HL-60 (cell line): ENCODE measurements at places on chromosomes 2 and 18.

DNA sequence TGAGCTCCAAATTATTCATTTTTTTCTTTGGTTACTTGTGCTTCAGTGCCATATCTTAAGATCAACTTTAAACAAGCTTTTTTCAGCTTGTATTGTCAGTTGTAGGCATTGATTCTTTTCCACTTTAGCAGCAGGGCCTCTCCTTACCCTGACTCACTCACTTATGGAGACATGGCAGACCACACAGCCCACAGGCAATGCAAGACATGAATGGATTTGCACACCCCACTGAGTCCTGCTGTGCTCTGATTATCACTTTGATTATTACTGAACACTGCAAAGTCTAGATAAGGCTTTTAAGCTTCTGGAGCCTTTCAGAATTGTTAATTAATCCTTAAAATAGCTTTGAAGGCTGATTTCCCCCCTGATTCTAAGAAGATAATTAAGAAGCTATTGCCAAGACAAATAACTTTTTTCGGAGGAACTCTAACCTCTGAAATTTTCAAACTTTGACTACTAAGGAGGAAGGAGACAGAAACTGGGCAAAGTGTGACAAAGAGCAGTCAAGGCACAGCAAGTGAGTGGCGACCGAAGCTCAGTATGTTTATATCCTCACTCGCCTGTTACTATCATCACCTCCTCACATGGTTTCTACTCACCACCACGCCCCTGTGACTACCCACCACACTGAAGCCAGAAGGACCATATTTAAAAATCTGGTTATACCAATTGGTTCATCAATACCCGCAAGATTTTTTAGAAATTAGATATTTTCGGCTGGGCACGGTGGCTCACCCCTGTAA, 43.3 kb downstream of the CACNB4 start:
- DNase-seq = no peak

DNA sequence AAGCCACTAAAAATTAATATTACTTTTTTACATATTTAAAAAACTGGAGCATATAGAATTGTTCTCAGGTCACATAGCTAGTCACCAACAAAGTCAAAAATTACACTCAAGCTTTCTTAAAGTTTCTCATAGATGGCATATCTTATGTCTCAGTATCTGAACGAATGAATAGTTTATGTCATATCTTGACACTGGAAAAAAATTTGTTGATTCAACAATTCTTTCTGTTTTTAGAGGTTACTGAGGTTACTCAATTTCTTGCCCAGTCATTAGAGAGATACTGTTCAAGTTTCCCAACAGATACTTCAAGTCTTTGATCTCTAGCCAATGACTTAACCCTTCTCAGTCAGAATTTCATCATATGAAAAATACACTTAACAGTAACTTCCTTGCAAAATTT, 113.1 kb upstream of the XIRP2 start:
- no peak for DNase-seq

DNA sequence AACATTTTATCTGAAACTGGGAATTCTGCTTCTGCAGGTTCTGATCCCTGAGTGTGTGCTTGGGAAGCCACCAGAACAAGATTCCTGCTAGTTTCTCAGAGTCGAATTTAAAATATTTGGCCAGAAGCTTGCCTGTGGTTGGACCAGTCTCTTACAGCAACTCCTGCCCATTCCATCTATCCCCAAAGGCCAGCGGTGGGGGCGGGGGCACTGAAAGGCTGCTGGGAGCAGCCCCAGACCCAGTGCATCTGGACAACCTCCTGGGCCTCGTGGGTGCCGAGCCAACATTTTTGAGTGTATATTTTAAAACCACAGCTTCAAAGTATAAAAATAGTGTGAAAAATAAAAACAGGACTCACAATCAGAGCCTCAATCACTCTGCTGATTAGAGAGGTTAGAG, 38.6 kb upstream of the ZFP36L2 start:
- DNase-seq = no peak

GRCh38 chr2:233312874-233313273, 5.3 kb downstream of the SAG start:
- no peak for DNase-seq

- no peak for DNase-seq
Measured at GRCh38 chr2:151849413-151850010, 21.3 kb upstream of the ARL5A start.

GRCh38 chr2:169247211-169247610, 115.1 kb downstream of the LRP2 start:
- DNase-seq = no peak

DNA sequence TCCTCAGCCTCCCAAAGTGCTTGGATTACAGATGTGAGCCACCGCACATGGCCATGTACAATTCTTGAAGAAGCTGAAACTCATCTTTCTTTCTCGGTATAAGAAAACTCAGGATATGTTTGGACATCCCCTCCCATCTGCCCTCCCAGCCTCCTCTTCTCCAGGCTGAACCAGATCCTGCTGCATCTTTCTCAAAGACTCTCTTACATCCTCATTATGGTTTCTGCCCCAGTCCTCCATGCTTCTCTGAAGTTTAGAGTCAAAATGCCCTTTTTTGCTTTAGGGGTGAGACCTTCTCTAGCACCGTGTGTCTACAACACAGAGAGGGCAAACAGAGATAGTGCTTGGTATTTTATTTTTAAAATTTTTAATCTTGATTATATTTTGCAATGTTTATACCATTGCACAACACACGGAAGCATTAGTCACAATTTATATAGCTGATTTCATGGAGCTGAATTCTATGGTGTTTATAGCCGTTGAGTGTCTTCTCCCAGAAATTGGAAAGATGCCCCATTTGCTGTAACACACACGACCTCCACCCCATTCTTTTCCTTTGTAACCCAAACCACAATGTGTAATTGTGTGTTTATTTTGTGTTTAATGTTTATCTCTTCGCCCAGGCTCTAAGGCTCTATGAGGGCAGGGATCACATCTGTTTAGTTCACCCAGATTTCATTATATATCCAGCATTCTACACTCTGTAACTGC, 206.0 kb upstream of the TNP1 start:
- DNase-seq = no peak

DNA sequence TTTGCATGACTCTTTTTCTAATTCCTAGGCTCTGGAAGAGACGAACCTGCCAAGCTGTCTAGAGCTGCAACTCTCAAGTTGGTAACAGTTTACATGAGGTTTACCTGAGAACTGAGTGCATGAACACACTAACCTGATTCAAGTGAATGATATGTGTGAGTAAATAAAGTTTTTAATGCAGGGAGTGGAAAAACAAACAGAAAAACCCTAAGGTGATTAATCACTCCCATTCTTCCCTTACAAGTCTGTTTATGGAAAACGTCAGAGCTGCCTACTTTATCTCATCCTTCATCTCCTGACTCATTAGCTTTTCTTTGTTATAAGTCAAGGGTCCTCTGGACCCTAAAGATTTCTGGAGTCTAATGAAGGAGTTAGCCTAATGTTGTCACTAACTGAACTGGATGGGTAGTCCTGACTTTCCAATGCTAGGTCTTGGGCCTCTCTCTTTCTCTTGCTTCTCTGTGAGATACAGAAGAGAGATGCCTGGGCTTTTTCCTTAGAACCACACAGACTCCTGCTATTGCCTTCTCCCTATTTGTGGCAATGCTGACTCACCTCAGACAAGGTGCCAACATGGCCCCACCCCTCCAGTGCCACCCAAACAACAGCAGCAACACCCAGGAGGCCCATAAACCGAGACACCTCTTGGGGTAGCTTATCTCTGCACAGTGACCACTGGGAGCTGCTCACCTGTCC, 952.4 kb downstream of the EPHA4 start:
- DNase-seq = no peak

DNA sequence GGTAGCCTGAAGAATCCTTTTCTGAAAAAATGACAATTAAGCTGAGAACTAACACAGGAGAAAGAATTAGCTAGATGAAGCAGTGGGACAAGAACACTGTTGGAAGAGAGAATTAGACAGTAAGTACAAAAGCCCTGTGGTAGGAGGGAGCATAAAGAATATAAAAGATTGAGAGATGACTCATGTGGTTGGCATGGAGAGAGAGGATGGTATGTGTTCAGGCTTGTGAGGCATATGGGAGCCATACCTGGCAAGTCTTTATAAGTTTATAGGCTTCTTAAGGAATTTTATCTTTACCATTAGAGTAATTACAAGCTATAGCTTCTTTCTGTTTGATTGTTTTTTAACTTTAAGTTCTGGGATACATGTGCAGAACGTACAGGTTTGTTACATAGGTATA, 325.0 kb downstream of the ARL6IP6 start:
- no peak for DNase-seq

DNA sequence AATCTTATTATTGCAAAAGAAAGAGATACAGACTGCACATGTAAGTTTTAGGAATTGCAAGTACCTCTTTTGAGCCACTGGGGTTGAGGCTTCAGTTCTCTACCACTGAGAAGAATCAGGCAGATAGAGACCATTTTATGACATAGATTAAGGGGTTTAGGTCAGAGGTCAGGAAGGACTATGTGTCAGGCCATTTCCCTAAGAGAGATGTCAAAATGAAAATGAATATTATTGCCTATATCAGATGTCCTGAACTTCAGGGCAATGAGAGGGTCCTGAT, 113.7 kb downstream of the GATA6 start:
- DNase-seq = no peak

GRCh38 chr2:128696421-128696820, 377.8 kb upstream of the HS6ST1 start:
- DNase-seq = no peak

DNA sequence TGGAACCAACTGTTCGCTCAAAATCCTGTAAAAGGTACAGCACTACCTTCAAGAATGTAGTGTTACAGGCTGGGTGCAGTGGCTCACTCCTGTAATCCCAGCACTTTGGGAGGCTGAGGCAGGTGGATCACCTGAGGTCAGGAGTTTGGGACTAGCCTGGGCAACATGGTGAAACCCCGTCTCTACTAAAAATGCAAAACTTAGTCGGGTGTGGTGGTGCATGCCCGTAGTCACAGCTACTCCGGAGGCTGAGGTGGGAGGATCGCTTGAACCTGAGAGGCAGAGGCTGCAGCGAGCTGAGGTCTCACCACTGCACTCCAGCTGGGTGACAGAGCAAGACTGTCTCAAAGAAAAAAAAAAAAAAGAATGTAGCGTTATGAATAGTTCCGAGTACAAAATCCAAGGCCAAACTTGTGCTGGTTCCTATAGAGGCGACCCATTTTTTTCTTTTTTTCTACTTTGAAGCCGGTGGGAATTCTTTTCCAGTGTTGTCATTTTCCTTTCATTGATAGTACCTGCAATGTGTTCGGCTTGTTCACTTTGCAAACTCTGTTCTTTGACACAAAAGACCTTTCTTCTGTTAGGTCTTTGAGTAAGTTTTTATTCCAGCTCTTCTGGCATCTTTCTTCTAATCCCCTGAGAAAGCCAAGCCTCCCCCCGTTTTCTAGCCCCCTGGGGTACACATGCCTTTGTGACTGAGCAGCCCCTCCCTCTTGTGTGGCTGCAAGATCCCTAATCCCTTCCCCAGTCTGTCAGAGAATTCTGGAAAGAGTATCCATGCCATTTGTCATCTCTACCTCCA, 25.1 kb downstream of the INPP5D start:
- no peak for DNase-seq

DNA sequence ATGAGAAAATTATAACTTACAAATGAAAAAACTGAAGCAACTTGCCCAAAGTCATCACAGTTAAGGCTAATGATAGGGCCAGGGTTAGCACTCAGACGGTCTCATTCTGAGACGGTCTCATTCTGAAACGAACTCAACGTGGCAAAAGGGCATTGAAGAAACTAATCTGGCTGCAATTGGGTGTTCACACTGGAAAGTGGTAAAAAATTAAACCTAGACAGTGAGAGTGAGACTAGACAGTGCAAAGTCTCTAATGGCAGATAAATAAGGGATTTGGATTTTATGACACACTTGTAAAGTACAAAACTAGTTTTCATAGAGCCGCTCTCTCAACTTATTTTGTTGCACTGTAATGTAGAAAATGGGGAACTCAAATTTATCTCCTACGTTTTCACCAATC, 9.2 kb downstream of the LRPPRC start:
- DNase-seq = no peak

- no peak for DNase-seq
Measured at GRCh38 chr18:9987931-9988330, 74.1 kb downstream of the VAPA start.

GRCh38 chr2:84991404-84992160, 20.6 kb downstream of the KCMF1 start:
- no peak for DNase-seq

- no peak for DNase-seq
Measured at GRCh38 chr2:191166111-191166755, 15.4 kb upstream of the STAT4 start.

GRCh38 chr2:38498045-38498481, 104.7 kb downstream of the HNRNPLL start:
- DNase-seq = peak; percentile 18

- no peak for DNase-seq
Measured at GRCh38 chr2:240259201-240259923, 118.9 kb upstream of the OTOS start.

DNA sequence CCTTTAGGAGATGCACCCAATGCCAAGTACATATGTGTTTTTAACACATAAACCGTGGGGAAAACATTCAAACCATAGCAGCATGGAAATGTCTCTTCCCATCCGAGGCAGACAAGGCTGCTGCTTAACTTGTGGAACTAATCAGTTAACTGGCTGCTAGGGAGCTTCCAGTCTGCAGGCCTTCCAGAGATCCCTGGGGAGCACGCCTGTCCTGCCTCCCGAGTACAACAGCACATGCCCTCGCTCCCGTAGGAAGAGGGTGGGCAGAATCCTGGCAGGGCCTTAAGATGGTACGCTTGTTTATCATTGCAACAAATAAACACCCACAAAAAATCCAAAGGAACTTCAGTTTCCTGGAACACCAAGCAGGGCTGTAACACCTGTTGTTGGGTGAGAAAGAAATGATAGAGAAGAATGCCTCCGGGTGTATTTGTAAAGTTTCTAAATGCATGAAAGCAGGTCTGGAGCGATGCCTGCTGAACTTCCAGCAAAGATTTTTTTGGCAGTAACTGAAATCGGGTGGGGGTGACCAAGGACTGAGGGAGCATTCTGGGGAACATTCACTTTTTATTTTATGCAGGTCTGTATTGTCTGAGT, 56.2 kb downstream of the EDAR start:
- no peak for DNase-seq

GRCh38 chr2:160224060-160224459, 24.0 kb upstream of the ITGB6 start:
- no peak for DNase-seq

GRCh38 chr2:217685255-217685605, 317.6 kb downstream of the TNS1 start:
- DNase-seq = no peak

- no peak for DNase-seq
Measured at GRCh38 chr2:138335036-138335435, 166.5 kb upstream of the SPOPL start.

DNA sequence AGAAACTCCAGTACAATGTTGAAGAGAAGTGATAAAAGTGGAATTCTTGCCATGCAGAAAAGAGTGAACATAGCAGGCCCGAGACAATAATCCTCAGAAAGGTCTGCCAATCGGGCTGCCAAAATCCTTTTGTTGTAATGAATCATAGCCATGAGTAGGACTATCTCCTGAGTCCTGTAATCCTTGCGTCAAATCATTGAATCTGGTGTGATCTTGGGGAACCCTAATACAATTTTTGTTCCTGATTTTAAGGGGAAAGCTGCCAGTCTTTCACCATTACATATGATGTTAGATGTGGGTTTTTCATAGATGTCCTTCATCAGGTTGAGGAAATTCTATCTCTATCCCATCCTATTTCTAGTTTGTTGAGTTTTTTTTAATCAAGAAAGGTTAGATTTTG, 2.2 kb downstream of the TPGS2 start:
- no peak for DNase-seq
